Effector memory CD8-positive, alpha-beta T cell (primary cell): ENCODE measurements at places on chromosomes 6 and 20.

GRCh38 chr6:15148356-15148946, 97.4 kb upstream of the JARID2 start:
- DNase-seq, result no peak

GRCh38 chr6:164039954-164040375, 625.4 kb downstream of the QKI start:
- DNase-seq, result peak; percentile 10

DNA sequence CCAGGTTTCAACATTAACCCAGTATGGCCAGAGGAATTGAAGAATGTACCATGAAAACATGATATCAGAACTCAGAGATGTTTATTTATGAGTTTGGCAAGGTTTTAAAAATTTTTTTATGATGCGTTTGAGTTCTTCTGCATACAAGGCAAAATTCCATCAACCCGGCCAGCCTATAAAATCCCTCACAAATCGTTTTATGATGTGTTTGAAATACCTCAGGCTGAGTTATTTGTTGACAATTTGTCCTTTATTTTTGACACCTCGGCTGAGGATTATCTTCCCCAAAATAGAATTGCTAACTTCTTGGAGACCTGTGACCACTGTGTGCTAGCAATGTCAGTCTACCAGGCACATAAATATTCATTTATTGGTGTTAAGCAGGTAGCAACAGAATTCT, 91.9 kb upstream of the SLC24A3 start:
- DNase-seq, result no peak

- no peak for DNase-seq
Measured at GRCh38 chr6:106574741-106575458, 54.4 kb downstream of the RTN4IP1 start.

DNA sequence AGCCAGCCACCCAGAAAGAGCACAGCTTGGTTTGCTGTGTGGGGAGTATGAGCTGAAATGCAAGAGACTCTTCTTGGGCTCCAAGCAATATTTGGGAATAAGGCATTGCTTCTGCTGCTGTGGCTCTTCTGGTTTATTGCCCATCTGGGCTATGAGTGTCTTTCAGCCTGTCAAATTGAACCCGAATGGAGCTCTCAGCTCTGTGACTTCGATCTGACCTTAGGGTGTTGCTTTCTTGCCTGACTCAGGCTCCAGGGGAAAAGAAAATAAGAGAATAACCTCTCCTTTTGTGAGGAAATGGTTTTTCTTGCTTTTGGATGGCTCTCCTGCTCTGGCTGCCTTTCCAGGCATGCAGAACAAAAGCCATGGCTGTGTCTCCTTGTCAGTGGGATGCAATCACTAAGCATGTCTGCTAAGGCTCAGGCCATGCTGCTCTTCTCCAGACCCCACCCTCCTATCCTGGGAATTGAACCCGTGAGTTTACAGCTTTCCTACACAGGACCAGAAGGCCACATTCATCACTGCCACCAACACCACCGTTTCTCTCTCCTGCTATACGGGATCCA, 169.4 kb upstream of the JAG1 start:
- no peak for DNase-seq

GRCh38 chr6:26543953-26544352, 5.8 kb downstream of the HMGN4 start:
- DNase-seq, result no peak

DNA sequence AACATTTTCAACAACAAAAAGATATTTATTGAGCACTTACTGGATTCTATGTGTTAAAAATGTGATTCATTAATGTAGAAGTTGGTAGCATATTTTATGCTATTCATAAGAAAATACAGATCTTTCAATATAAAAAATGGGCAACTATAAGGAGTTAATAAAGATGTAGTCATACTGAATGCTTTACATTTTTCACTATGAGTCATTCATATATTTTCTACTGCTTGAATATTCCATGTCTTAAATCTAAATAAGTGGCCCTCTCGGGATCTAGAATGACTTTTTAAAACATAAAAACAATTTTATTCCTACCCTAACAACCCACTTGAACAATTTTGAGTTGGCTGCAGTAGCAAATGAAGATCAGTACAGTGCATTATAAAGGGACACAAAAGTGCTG, 362.1 kb downstream of the PHF3 start:
- no peak for DNase-seq

- DNase-seq, result no peak
Measured at GRCh38 chr6:45613656-45614055, 235.9 kb upstream of the SUPT3H start.

GRCh38 chr20:63578224-63579016, 4.4 kb upstream of the HELZ2 start:
- no peak for DNase-seq

DNA sequence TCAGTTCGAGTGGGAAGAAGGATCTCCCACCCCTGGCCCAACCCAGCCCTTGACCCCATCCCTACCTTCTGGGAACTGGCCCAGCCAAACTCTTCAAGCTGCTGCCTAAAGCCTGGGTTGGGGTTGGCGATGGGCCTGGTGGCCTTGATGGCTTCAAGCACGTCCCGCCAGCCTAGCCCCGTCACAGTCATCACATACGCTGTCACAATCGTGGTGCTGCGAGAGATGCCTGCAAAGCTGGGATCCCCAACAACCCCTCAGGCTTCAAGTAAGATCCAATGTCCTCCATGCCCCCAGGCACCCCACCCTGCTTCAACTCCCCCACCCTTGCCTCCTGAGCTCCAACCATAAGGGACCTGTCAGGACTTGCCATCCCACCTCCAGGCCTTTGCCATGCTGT, 7.8 kb downstream of the DUSP15 start:
- no peak for DNase-seq

DNA sequence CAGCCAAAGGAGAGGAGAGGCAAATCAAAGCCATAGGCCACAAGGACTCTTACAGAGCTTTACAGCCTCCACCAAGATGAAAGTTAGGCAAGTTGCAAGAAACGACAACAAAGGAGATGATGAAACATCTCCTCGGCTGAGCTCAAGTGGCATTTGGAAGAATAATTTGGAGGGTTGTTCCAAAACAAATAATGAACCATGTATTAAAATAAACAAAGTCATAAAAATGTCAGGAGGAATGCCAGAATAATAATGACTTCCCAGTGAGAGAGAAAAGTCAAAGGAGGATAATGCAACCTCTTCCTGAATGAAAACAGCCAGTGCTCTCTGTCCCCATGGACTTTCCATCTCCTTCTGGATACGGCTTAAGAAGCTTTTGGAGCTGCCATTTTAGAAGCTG, 371.4 kb upstream of the ID4 start:
- no peak for DNase-seq

GRCh38 chr6:163754866-163755265, 340.3 kb downstream of the QKI start:
- no peak for DNase-seq

DNA sequence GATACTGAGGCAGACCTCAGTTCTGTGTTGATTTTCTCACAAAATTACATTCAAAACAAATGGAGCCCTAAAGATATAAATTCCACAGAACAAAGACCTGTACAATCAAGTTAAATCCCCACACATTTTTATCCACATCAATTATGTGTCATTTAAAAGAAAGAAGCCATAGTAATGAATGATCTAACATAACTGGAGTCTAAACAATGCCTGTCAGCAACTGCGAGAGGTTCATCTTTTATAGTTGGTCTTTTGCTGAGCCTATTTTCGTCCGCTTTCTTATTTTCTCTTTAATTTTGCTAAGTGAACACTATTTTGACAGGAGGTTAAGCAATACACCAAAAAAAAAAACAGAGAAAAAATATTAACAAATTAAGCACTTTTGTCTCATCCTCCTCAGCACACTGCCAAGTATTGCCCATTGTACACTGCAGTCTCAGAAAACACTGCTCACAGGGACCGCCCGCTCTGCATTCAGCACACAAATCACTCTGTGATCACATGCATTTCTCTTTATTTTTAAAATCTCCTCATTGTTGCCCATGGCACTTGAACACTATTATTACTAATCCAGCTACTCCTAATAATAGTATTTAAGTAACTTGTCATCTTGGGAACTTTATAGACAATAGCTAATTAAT, 140.8 kb downstream of the BTBD9 start:
- no peak for DNase-seq

DNA sequence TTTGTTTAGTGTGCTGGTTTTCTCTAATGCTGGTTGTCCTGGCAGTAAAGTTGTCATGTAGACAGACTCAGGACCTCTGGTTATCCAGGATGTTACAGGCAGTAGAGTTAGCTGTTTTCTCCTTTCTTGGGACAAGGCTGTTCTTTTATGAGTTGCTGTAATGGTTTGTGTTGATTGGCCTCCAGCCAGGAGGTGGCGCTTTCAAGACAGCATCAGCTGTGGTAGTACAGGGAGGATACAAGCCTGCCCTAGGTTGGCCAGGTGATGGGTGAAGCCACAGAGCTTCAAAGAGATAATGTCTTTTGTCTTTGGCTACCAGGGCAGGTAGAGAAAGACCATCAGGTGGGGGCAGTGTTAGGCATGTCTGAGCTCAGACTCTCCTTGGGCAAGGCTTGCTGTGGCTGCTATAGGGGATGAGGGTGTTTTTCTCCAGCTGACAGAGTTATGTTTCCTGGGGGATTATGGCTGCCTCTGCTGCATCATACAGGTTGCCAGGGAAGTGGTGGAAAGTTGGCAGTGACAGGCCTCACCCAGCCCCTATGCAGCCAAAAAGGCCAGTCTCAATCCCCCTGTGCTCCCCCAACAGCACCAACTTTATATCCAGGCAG, 127.2 kb upstream of the TAB2 start:
- DNase-seq, result peak; percentile 16

DNA sequence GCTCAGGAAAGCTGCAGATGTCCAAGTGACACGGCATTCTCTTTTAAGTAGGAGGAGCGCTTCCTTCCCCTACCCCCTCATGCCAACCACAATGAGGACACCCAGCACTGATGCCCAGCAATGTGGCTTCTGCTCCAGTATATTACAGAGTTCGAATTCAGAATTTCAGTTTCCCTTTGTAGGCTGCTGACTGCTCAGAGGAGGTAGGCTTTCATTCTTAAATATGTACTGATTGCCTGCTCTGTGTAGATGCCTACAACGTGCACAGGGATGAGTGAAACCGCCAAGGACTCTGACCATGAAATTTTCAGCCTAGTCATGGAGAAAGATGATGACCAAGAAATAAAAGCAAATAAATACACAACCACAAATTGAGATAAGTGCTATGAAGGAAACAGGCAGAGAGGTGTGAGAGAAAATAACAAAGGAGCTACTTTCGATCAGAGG, 50.9 kb upstream of the TNFAIP3 start:
- no peak for DNase-seq

GRCh38 chr6:28922821-28923317, 916 bp downstream of the TRIM27 start:
- DNase-seq, result no peak

DNA sequence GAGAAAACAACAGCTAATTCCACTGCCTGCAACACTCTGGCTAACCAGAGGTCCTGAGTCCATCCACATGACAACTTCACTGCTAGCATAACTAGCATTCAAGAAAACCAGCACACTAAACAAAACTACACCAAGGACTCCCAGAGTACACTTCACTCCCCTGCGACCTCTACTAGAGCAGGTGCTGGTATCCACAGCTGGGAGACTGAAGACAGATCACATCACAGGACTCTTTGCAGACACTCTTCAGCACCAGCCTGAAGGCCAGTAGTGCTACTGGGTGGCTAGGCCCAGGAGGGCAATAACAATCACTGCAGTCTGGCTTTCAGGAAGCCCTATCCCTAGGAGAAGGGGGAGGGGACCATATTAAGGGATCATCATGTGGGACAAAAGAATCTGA, 54.4 kb upstream of the MYB start:
- DNase-seq, result no peak

- DNase-seq, result no peak
Measured at GRCh38 chr6:11298651-11299420, 66.4 kb upstream of the NEDD9 start.

DNA sequence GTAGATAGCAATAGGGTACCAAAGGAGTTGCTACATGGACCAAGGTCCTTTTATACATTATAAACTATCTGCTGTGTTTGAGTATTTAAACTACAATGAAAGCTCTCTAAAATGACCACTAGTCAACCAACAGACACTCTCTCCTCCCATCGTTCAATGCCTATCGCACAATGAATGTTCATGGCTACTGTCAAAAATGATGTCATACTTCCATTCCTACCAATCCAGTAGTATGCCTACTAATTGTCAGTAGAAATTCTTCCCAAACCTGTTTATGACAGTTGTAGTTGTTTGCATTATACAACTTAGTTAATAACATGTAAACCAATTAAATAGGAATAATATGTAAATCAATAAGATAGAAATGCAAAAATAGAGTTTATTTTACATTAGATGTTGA, 39.0 kb upstream of the VSX1 start:
- no peak for DNase-seq

GRCh38 chr6:144013486-144013909, 5.4 kb upstream of the PLAGL1 start:
- peak; percentile 53 for DNase-seq

GRCh38 chr6:161319231-161319630, 45.4 kb upstream of the AGPAT4 start:
- DNase-seq, result no peak

GRCh38 chr20:41440882-41441281, 74.3 kb upstream of the EMILIN3 start:
- no peak for DNase-seq

GRCh38 chr6:15526212-15526701, 136.6 kb downstream of the DTNBP1 start:
- no peak for DNase-seq

- DNase-seq, result peak; percentile 75
Measured at GRCh38 chr6:137705160-137706082, 161.6 kb upstream of the TNFAIP3 start.

GRCh38 chr6:80223743-80224212, 117.3 kb downstream of the BCKDHB start:
- no peak for DNase-seq

- DNase-seq, result peak; percentile 30
Measured at GRCh38 chr6:150079604-150080003, 10.7 kb upstream of the ULBP3 start.

GRCh38 chr6:106250953-106251352, 74.6 kb downstream of the ATG5 start:
- no peak for DNase-seq

GRCh38 chr6:37061157-37061804, 55.8 kb downstream of the FGD2 start:
- no peak for DNase-seq

DNA sequence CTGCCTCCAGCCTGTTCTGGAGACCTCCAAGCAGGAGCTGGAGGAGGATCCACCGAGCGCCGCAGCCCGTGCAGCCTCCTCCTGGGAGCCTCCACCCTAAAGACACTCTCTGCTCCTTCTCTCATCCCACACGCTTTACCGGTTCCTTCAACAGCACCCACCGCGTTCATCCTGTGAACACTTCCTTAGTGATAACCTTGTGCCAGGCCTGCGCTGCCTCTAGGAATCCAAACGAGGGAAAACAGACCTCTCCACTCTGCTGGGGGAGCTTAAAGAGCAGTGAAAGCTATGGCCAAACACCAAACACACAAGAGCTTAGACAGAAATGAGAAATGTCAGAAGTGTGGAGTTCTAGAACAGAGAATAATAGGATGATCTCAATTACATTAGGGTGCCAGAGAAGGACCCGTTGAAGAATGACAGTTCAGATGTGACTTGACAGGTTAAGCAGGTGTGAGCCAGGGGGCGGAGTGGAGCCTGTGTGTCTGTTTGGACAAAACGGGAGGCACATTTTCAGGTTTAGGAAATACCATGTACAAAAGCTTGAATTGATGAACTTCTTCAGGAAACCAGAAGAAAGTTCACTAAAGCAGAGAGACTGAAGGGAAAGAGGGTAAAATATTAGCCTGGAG, 28.5 kb upstream of the HLA-DRB5 start:
- no peak for DNase-seq
